Heart left ventricle (tissue), 16 donors: ENCODE measurements at places on chromosomes 1 and 21. TPM values are rescaled to one million over a fixed set of nuclear protein-coding genes. Genes with fewer than 3 reads are reported as not detected.

DNA sequence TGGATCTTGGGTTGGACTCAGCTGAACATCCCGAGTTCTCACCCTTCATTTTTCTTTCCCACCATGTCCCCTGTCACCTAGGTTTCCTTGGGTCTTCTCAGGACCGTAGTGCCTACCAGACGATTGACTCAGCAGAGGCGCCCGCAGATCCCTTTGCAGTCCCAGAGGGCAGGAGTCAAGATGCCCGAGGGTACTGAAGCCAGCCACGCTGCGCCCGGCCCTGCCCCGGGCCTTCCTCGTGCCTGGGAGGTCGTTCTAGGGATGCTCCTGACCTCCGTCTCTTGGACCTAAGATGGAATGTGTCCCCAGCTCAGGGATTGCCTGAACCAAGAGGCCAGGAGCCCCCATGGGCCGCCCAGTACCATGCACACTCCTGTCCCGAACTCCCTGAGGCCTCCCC lies 12.0 kb upstream of the C1orf167 start:
- DNase-seq: no peak

- DNase-seq: no peak
These were observed 132.7 kb upstream of the ARHGEF16 start for GRCh38 chr1:3321559-3322449.

DNA sequence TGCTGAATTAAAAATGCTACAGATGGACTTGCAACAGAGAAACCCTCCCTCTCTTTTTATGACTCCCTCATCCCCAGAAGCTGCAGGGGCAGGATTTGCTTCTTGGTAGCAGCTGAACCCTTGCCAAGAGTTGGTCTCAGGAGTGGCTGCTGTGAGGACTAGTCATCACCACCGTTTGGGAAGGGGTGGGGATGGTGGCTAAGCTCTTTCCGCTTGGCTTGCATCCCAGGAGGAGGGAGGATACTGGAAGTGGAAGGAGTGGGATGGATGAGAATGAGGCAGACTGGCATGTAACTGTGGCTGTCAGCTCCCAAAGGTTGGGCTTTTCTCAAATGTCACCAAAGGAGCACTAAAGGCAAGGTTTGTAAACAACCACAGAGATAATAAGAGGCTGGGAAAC lies 50.8 kb upstream of the COL24A1 start:
- no peak for DNase-seq

- DNase-seq: no peak
These were observed 532 bp upstream of the MANEAL start for GRCh38 chr1:37792943-37793686.

- no peak for DNase-seq
These were observed 59.5 kb downstream of the NTMT2 start for GRCh38 chr1:170205301-170205700.

DNA sequence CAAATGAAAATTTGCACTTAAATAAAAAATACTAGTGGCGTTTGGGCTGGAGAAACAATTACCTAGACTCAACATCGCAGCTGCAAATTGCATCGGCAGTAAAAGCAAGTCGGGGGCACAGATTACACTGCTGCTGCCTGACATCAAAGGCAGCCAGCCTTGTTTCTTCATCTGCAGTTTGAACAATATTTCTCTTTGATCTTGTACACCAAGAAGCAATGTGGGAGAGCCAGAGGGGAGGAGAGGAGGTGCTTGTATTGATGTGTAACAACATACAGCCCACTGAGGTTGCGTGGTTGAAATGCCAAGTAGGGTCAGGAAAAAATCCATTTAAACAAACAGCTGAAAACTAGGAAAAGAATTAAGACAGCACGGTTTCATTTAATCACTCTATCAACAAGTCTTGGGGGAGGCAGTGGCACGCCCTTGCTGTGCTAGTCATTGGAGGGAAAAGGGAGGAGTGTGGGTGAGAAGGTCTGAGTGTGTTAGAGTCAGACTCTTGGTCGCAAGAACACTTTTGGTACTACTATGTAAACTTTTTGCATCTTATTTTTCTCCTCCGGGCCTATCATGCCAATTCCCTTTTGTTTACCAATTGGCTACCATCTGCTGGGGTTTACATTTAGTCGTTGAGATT lies 456.5 kb downstream of the OMA1 start:
- no peak for DNase-seq

The ALX3 gene
- not detected for total RNA-seq

The ARPC5 gene
- total RNA-seq: 29.6 TPM

The KIAA1614 gene
- 6.5 TPM for total RNA-seq

The RRP15 gene
- 4.7 TPM for total RNA-seq
